ENCODE measurements at places on chromosomes 16 and 17. TPM values are rescaled to one million over a fixed set of nuclear protein-coding genes. Genes with fewer than 3 reads are reported as not detected.

Gene CDH11
- total RNA-seq: 0.33 TPM

Gene CDH3
- 74.4 TPM for total RNA-seq

- DNase-seq: no peak
These were observed 22.8 kb downstream of the ZNF423 start for GRCh38 chr16:49833085-49833484.

- no peak for DNase-seq
These were observed 15.2 kb downstream of the IL21R start for GRCh38 chr16:27417047-27417671.

Measured in MCF 10A (cell line).